ENCODE measurements at places on chromosomes 7 and 10.

DNA sequence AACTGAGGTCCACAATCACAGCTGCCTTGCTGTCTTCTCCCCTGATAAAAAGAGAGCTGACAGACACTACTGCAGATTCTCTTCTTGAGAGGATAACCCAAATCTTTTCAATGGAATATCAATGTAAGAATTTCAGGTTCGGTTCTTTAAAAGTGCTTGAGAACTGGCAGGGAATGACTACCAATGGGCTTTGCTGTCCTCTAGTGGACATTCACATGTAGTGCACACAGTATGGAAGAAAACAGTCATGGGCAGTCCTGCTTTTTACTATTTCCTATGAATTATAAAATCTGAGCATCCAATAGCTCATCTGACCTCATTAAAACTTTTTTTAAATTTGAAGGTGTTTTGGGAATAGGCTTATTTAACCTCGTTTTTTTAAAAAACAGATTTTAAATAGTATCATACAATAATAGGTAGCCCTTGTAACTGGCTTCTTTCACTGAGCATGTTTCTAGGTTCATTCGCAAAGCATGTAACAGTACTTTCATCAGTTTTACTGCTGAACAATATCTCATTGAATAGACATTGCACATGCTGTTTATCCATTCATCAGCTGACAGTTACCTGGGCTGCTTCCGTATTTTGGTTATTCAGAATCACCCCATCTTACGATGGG is 18.3 kb downstream of the FZD9 start:
- DNase-seq, result no peak

- peak; percentile 63 for DNase-seq
Measured at GRCh38 chr10:71746344-71747037, 26.8 kb downstream of the VSIR start.

DNA sequence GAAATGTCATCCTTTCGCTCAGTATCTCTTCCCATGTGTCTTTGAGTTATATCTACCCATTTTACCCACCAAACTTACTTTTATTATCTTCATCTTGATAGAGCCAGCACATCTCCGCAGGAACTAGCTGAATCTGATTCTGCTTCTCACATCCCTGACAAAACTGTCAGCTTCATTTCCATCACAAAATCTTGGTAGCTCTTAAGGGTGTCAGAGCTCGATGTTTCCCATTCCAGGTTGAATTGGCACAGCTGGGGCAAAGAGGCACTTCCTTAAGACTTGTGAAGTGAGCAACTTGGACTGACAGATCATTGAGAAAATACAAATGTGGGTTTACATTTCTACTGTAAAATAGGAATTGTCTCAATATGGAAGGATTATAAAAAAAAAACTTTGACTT is 434.5 kb downstream of the SUGCT start:
- DNase-seq, result no peak

DNA sequence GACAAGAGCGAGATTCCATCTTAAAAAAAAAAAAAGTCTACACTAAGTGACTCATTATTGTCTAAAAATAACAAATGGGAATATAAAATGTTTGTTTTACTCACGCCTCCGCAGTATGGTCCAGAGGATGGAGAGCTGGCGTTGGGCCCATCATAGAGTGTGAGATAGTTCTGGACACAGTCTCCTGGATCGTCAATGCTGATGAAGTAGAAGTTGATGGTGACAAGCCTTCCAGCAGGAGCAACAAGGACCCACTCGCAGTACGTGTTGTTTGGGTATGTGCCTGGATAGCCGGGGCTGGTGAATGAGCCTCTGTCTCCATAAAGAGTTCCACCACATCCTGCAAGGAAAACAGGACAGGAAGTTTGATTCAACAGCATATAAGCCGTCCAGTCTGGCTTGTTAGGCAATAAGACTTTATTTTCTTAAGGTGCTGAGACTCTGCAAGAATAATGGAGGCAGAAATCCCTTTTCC is 11.5 kb upstream of the RSU1 start:
- no peak for DNase-seq

DNA sequence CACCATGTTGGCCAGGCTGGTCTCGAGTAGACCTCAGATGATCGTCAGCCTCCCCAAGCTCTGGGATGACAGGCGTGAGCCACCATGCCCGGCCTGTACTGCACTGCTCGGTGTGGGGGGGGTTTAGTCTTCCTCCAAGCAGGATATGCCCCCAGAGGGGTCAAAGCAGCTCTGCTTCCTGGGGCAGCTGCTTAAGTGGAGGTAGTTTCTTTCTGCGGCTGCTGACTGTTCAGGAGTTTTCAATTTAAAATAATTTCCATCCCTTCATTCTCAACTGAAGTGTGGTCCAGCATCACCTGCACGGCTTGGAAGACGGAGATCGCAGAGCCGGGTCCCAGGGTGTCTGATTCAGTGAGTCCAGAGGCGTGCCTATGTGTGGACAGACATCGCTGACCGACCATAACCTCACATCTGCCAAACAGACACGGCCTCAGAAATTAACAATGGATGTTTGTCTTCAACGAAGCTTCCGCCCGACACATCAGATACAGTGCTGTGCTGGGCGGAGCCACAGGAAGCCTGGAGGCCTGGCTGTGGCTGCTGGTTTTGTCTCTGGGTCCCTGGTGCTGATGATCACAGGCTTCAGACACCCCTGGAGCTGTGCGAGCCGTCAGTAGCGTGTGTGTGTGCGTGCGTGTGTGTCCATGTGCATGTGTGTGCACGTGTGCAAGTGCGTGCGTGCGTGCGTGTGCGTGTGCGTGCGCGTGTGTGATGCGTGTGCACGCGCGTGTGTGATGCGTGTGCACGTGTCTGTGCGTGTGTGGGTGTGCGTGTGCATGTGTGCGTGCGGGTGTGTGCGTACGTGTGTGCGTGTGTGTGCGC is 226.5 kb upstream of the PITRM1 start:
- no peak for DNase-seq

- peak; percentile 73 for DNase-seq
Measured at GRCh38 chr10:6269953-6270867, 67.5 kb downstream of the PFKFB3 start.

DNA sequence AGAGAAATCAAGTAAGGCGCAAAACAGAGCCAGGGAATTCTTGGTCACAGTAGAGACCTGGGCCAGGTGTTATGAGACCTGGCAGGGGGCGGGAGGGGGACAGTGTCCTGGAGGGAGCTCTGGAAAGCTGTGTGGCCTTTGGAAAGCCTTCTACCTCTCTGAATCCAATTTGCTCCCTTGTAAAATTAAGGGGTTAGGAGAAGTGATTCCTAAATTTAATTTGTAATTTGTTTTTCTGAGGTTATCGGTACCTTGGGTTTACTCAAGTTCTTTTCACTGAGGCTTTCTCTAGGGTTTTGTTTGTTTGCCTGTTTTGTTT is 920.8 kb downstream of the TYW1 start:
- DNase-seq, result no peak

DNA sequence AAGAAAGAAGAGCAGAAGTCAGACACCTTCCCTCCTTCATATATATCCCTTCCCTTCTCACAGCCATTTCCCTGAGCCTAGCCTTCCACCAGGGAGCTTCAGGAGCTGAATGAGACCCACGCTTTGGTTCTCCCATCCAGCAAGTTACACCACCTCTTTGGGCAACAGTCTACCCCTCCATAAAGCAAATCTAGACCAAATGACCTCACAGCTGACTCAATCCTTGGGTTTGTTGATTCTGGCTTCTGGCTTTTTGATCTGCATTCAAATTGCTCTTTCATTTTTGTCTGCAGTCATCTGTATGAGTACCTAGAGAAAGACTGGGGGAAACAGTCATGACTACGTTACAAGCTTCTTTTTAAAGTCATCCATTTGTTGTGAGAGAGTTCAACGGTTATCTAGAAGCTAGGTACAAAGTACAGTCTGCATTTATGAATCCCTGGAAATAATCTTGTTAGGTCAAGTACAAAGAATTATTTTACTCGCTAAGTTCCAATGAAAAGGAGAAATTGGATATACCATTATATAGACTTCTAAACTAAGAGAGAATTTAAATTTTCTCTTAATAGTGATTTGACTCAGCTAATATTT is 86.3 kb downstream of the RAB11FIP2 start:
- DNase-seq, result no peak

Data from stimulated activated naive CD8-positive, alpha-beta T cell treated with anti-CD3 and anti-CD28 coated beads, Interleukin-15, Interleukin-2, amounts not matched to agents 100 U/mL and 50 U/mL, for 24 hours (primary cell).